ENCODE measurements at places on chromosomes 16 and 17.

- DNase-seq = peak; percentile 31
Measured at GRCh38 chr16:2428051-2428783, 1.0 kb upstream of the CCNF start.

- peak; percentile 33 for DNase-seq
Measured at GRCh38 chr16:14500791-14501190, 129.3 kb downstream of the PARN start.

- peak; percentile 43 for DNase-seq
Measured at GRCh38 chr16:86961171-86961601, 356.0 kb downstream of the C16orf95 start.

- DNase-seq = peak; percentile 95
Measured at GRCh38 chr16:11100239-11100750, 155.7 kb downstream of the SOCS1 start.

- no peak for DNase-seq
Measured at GRCh38 chr16:30546115-30546514, 11.5 kb upstream of the ZNF747 start.

GRCh38 chr16:6335072-6335471 is 997.6 kb upstream of the RBFOX1 start:
- peak; percentile 10 for DNase-seq

DNA sequence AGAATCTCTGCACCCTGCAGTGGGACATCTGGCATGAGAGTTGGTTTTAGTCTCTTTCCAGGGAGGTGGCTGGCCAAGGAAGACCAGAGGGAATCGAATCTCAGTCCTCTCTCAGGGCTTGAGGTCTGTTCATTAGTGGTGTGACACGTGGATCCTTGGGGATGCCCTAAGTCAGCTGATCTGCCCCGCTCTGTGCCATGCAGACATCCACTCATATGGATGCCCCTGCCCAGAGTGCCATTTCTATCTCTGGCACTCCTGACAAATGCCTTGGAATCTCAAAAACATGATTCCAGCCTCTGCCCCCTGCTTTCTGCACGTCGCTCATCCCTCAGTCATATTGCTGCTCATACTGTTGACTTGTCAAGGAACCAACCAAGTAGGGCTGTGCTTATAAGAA is 38.8 kb downstream of the WSCD1 start:
- no peak for DNase-seq

DNA sequence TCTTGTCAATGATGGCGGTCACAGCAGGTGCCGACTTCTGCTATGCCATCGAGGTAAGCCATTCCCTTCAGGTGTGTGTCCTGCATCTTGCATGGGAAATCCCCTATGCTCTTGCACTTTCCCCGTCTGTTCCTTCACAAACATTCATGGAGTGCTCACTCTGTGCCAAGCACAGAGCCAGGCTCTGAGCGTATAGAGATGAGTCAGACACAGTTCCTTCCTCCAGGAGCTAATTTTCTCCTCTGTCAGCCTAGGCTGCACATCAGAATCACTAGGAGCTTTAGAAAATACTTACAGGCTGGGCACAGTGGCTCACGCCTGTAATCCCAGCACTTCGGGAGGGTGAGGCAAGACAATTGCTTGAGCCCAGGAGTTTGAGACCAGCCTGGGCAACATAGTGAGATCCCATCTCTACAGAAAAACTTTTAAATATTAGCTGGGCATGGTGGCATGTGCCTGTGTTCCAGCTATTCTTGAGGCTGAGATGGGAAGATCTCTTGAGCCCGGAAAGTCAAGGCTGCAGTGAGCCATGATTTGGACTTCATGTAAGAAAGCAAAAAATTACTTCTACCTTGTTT is 14.1 kb downstream of the PRMT7 start:
- no peak for DNase-seq

DNA sequence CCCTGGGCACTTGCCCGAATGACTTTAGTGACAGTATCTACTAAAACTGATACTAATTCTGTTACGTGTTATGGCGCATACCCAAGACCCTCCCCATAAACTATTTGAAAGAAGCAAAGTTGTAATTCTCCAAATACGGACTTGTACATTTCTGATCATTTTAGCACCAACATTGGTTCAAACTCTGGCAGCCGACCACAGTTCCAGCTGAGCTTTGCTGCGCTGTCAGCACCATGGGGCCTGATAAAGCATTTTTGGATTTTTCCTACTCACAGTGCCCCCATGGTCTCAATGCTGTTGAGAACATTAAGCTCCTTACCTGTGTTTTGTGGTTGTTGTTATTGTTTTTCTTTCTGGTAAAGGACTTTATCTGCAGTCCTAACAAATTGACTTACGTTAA is 460.7 kb downstream of the MAF start:
- DNase-seq = no peak

- DNase-seq = no peak
Measured at GRCh38 chr17:67679225-67679624, 38.5 kb upstream of the NOL11 start.

DNA sequence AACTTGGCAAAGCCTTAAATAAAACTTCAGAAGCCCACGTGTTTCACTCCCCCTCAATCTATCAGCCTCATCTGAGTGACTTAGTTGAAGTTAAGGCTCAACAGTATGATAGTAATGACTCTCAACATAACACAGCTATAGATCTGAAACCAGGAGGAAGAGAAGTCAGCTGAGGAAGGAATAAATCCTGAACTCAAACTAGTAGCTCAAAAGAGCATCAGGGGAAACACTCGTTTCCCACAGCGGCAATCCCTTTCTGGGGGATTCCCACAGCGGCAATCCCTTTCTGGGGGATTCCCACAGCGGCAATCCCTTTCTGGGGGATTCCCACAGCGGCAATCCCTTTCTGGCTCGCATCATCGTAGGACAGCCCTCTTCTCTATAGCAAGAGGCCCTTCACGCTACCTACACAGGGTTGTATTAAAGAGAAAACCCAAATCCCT is 56.8 kb downstream of the ZZEF1 start:
- DNase-seq = no peak

DNA sequence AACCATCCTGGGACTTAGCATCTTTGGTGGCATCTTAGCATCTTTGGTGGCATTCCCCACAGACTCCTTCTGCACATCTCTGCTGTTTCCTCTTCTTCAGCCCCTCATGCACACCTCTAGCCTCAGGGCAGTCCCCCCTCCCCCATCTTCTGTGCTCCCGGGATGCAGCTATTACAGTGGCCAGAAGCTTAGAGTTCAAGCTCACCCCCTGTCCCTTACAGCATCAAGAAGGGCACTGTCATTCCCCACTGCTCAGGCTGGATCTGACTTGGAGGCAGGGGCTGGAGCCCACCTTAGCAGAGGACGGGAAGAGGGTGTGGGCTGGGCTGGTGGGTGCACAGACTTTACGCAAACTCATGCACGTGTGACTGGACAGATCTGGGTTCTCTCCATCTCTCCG is 650 bp downstream of the EPN3 start:
- DNase-seq = no peak

GRCh38 chr17:42322382-42323267 is 34.3 kb downstream of the STAT5A start:
- peak; percentile 94 for DNase-seq

GRCh38 chr17:83055911-83056582 is 23.4 kb upstream of the METRNL start:
- DNase-seq = peak; percentile 84

DNA sequence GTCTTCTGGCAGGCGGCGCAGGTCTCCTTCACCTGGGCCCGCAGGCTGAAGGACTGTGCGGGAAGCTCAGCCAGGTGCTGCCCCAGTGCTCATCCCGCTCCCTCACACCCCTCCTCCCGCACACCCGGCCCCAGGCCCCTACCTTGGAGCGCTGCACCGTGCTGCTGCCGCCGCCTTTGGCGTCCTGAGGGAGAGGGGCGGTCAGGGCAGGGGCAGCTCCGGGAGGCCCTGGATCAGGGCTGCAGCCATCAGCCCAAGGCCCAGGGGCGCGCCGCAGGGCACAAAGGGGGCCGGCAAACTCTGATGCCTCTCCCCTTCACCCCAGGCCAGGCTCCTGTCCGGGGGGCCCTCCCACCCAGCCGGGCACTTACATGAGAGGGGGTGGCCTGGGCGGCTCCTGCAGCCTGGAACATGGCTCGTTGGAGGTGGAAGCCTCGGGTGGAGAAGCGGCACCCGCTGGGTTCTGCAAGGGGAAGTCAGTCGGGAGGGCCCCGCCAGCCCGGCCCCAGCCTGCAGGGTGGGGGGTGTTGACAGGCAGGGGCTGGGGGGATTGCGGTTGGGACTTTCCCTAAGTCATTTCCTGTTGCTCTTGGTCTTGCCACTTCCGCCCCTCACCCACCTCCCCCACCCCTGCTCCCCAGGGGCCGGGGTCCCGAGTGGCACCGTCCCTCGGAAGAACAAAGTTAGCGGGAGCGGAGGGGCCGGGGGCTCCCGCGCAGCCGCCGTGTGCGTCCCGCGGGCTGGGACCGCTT is 863 bp downstream of the LIMD2 start:
- DNase-seq = peak; percentile 49

GRCh38 chr17:41666237-41666641 is 22.4 kb upstream of the EIF1 start:
- DNase-seq = peak; percentile 55

DNA sequence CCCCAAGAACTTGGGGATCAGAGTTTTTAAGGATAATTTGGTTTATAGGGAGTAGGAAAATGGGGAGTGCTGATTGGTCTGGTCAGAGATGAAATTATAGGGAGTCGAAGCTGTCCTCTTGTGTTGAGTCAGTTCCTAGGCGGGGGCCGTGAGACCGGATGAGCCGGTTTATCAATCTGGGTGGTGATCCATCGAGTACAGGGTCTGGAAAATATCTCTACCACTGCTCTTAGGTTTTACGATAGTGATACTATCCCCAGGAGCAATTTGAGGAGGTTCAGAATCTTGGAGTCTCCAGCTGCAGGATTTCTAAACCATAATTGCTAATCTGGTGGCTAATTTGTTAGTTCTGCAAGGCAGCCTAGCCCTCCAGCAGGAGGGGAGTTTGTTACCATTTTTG is 403.4 kb downstream of the CDH11 start:
- no peak for DNase-seq

DNA sequence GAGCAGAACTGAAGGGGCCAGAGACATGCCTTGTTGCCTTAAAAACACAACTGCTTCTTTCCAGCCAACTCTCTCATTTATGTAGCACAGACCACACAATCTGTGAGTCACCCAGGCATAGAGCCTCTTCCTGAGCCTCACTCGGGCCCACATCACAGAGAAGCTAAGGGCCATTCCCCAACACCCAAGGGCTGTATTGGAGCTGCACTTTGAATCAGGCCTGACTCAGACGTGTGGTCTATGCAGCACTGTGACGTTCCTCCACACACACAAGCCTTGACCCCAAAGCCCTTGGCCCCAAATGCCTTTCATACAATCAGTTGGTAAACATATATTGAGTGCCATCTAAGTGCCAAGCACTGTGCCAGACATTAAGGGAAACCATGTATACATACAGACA is 308.9 kb upstream of the DYNLRB2 start:
- DNase-seq = peak; percentile 2

DNA sequence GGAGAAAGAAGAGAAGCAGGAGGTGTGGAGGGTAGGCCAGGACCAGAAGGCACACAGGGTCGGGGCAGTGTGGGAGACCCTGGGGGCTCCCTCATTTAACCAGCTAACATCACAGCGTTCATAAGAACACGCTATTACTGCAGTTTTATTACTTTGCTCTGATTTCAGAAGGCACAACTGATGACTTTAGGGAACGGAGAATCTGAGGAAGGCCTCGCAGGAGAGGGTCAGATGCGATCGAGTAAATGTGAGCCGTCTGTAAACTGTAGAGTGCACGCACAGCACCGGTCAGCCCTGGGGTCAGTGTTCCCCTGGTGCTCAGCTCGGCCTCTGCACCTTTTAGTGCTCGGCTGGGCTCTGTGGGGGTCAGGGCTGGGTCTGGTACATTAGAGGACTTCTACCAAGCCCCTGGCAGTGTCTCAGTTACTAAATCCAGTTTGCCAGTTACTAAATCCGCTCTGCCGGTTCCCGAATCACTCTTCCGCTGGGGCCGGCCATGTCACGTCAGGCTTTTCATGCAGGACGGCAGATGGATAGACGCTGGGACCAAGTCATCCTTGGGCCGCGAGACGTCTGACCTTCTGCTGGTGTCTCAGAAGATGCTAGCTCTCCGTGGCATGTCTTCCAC is 325.9 kb downstream of the SEC14L1 start:
- DNase-seq = no peak

DNA sequence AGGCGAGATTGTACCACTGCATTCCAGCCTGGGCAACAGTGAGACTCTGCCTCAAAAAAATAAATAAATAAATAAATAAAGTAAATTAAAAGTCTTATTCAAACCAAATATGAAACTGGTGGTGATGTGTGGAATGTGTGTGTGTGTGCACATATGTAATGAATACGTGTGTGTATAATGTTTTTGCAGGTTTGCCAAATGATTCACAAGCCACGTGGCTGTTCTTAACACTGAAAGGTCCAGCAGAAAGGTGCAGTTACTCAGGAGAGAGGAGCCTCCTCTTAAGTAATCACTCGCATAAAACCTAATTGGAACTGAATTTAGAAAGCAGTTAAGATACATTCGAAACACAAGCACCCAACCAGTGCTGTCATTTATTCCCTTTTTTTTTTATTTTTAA is 22.9 kb downstream of the GDE1 start:
- no peak for DNase-seq

- no peak for DNase-seq
Measured at GRCh38 chr16:85539629-85540291, 73.4 kb upstream of the GSE1 start.

DNA sequence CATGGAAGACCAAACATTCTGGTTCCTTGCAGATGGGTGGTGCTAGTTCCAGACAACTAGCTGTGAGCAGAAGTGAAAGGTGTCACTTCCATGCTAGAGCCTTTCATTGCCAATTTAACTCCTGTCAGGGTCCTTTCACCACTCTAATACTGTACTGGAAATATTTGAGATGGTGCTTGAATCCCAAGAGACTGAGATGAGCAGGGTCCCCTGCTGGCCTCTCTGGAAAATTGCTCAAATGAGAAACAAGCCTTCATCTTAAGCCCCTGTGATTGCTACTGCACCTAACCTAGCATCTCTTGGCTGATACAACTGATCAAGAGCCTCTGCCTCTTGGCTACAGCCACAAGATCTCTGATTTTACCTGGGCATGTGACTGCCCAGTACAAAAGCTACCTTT is 7.4 kb upstream of the VAC14 start:
- no peak for DNase-seq

DNA sequence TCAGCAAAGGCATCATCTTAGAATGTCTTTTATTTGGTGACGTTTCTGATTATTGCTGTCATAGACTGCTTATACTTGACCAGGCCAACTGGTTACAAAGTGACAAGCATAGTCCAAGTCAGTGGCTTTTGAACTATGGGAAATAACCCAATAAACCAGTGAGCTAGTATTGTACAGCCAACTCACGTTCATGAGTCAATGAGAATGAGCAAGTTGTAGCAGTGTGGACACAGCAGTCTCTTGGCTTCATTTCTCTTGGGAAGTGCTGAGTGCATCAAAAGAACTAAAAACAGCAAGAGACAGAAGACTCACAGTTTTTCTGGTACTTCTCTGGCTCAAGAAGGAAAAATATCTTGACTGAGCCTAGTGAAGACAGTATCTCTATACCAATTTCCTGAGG is 36.9 kb upstream of the CRISPLD2 start:
- no peak for DNase-seq

- peak; percentile 72 for DNase-seq
Measured at GRCh38 chr16:48537909-48538745, 71.9 kb downstream of the N4BP1 start.

Data from cardiac fibroblast (primary cell).